ENCODE measurements at places on chromosomes 2 and 18.

GRCh38 chr2:46051085-46051484 is 246.1 kb upstream of the EPAS1 start:
- DNase-seq = no peak

DNA sequence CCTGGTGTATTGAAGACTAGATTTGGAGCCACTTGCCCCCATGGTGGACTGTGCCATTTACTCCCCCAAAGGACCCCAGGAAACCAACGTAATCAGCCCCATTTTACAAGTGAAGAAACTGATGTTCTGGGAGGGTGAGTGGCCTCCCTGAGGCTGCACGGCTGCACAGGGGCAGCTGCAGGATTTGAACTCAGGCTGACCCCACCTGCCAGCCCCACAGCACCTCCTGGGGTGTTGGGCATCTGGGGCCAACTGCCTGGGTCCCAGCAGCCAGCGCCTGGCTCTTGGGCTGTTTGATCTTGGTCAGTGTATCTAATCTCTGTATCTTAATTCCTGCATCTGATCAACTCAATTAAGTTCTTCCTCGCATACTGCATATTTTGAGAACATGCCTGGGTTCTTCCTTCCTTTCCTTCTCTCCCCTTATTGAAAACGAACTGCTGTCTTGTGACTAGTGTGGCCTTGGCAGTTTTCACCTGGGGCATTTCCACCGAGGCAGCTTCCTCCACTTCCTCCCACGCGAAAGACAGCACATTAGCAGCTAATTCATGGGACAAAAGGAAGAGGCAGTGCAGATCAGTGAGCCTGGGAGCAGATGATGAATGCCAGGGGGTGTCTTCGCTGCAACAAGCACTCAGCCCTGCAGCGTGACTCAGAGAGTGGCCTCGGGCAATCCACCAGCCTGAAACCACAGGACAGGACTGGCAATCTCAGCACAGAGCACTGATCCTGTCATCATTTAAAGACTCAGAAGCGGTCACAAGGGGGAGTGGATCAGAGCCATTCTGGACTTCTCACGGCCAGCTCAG is 184.1 kb upstream of the RAB12 start:
- no peak for DNase-seq

GRCh38 chr2:66432801-66433694 is 1.9 kb upstream of the MEIS1 start:
- DNase-seq = no peak

- DNase-seq = no peak
Measured at GRCh38 chr18:14978962-14979535, 231.1 kb downstream of the ANKRD30B start.

Data from activated CD4-positive, alpha-beta T cell treated with anti-CD3 and anti-CD28 coated beads, Interleukin-2, amount 50 U/mL, for 24 hours (primary cell).